Suppressor macrophage treated with lipopolysaccharide for 1 hour (primary cell): ENCODE measurements at places on chromosomes 1 and 21.

DNA sequence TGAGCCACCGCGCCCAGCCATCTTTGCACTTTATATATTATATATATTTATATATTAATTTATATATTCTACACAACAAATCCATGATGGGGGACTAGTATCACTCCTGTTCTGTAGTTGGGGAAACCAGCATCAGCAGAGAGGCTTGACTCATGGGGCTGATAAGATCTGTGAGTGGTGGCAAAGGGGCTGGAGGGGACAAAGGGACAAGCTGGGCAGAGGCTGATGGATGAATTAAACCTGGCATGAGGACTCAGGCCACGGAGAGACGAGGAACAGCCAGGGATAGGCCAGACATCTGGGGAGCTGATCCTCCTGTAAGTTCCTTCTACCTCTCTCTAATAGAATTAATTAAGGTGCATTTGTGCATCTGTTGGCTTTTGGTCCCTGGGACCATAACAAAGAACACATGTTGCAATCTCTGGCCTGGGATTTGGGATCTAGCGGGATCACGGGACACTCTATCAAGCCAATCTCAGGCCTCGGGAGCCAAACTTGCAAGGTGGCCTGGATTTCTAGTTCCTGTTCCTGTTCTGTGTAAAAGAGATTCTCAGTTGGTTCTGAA lies 7.6 kb downstream of the CNR2 start:
- DNase-seq = no peak

DNA sequence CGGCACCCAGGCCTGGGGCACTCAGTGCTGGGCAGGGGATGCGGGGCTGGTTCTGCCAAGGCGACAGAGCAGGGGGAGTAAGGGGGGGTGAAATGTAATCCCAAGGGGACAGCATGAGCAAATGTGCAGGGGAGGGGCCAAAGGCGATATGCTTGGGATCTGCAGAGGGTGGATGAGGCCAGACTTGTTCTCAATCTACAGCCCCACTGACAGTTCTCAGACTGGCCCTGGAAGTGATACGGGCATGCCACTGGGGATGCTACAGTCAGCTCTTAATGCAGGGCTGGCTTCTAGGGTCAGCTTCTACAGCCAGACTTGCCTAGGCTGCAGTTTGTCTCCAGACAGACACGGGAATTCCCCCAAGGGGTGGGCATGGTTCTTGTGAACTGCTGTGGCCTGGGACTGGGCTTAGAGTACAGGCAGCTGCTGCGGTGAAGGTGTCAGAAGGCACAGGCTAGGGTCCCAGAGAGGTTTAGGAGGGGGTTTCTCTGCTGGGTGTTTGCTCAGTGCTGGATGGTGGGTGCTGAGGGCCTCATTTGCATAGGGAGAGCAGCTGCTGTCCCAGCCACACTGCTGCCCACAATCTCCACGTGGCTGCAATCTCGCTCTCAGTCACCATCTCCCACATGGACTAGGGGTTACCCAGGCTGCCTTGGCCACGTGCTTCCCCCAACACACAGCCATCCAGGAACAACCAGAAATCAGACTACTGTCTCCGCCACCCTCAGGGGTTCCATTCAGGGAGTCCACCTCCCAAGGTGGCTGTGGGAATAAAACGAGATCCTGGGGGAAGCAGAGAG lies 190.1 kb downstream of the HIVEP3 start:
- peak; percentile 92 for DNase-seq

- peak; percentile 88 for DNase-seq
These were observed 3.4 kb upstream of the PLEKHM2 start for GRCh38 chr1:15680561-15681348.

- DNase-seq = peak; percentile 19
These were observed 14.0 kb downstream of the PKNOX1 start for GRCh38 chr21:42988236-42988965.

DNA sequence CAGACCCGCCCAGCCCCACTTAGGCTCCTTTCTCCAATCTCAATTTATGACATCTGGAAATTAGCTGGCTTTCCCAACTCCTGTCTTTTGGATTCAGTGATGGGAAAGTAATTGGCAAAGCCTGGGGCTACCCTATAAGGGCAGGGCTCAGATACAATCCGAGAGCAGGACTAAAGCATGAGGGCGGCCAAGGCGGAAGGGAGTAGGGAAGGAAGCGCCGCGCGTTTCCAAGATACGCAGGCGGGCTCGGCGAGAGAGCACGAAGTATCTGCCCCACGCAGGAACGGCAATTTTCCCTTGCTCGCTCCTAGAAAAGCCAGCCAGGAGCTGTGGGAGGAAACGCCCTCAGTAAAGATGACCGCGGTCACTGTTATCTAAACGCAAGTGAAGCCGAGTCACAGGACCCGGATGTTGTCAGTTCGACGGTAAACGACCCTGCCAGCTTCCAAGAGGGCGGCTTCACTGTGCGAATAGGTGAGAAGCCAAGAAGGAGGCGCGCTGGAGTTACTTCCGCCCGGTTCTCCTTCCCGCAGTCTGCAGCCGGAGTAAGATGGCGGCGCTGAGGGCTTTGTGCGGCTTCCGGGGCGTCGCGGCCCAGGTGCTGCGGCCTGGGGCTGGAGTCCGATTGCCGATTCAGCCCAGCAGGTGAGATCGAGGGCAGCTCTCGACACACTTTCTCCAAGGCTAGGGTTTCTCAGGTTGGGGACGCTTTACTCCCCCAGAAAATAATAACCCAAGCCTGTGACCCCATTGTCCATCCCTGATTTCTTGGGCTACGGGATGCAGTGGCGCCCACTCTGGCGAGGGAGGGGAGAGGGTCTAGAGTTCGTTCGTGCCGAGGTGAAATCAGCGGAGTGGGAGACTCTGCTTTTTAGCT lies at the start of gene NDUFS2:
Gene NDUFS2, plus strand, starts transcription at position 532 of the 877 bp plus-strand sequence. Its CDS starts 19 bp downstream, at position 551.
- peak; percentile 97 for DNase-seq

DNA sequence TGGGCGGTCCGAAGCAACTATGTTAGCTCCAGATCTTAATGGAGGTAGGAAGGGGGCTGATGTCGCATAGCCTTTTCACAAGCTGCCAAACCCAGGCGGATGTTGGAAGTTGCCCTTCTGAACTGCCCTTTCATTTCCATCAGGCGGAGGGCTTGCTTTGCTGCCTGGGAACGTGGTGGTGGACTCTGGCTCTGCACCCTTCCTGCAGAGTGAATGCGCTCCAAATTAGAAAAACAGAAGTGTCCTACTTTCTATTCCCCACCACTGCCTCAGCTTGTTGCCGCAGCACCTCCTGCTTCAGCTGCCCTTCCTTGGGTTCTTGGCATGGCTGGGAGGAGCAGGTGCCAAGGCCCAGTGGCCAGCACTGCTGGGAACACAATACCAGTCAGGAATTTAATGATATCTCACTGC lies 60.6 kb downstream of the AK4 start:
- peak; percentile 28 for DNase-seq

DNA sequence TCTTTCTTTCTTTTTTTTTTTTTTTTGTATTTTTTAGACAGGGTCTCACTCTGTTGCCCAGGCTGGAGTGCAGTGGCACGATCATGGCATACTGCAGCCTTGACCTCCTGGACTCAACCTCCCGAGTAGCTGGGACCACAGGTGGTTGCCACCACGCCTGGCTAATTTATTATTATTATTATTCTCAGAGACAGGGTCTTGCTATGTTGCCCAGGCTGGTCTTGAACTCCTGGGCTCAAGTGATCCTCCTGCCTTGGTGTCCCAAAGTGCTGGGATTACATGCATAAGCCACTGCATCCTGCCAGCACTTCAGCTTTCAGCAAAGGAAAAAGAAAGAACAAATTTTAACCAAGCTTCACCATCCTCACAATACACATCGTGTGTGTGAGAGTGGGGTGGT lies 97.9 kb upstream of the SERBP1 start:
- no peak for DNase-seq

GRCh38 chr1:150765296-150765976 lies at the start of gene CTSS:
Gene CTSS, minus strand, starts transcription at chr1:150765778. Its CDS starts 1,015 bp downstream, at chr1:150764763.
- DNase-seq = peak; percentile 79

DNA sequence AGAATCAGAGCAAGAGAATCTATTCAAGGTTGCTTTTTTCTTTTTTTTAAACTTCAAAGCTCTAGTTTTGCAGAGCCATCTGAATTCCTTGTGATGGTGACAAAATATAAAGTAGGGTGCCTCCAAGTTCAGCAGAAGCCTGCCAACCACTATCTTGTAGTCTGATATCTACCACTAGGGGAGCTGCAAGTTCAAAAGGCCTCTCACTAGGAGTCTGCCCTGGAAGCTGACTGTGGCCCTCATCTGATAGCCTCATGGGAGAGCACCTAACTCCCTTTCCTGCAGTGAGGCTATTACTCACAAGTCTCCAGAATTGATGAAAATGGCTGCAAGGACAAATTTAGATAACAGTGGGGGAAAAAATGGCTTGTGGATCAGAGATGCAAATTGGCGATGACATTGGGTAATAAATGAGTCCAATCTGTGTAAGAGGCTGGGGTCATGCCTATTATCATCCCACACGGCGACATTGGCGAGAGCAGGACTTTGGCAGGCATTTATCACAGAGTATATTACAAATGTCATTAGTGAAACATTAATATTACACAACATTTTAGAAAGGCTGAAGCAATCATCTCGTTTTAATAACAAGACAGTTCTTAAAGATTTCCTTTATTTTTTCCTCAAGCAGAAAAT lies 10.7 kb upstream of the ZP4 start:
- DNase-seq = peak; percentile 28

DNA sequence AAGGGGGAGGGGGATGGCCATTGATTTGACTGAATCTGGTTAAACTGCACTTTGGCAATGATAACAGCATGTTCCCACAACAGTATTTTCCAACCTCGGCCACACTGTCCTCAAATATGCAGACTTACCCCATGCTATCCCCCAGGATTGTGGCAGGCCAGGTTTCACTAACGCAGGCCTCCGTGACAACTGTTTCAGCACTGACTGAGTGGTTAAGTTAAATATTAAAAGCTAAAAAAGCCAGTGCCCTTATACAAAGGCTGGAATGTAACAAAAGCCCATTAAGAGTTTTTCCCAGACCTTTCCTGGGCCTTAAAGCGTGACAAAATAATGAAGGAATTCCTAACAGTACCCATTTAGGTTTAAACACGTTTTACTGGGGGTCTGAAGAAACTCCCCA lies 202.9 kb downstream of the USP25 start:
- no peak for DNase-seq

DNA sequence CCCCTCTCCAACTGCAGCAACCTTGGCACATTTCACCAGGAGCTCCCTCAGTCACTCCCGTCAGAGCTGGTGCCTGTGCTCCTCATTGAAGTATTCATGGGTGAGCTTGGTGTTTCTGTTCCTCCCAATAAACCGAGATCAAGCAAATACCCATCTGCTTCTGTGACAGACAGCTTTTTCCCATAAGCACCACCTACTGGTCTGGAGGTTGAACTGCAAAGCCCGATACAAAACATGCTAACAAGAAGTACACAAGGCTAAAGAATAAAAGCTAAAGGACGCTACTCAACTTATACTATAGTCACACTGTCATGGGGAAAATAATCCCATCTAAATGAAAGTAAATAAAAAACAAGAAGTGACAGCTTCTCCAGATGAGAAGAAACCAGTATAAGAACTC lies 111.9 kb upstream of the C21orf91 start:
- peak; percentile 6 for DNase-seq

DNA sequence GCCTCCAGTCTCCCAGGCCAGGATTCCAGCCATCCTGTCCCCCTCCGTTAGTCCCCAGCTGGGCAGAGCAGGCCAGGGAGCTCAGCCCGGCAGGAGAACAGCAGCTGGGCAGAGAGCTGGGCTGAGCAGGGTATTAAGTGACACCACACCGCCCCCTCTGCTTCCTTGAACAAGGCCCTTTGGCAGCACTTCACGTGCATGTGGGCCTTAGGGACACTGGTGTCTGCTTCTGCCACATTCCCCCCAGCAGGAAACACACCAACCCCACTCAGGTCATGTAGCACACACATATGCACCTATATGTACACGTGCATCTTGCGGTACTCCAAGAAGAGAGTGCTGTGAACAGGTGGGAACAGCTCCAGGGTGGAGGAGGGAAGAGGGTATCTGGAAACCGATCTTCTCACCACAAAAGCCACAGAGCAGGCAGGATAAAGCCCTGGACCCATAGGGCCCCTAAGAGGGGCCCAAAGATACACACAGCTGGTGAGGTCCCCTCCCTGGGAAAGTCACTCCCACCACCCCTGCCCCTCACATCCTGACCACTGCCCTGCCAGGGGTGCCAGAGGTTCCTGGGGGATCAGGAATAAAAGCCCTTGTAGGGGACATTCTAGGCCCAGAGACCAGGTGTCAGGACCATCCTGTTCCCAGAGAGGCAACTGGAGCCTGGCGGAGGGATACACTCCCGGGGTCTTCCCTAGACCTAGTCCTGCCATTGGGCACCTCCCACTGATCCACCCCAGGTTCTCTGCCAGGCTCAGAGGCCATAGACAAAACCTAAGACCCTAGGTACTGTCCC lies 4.5 kb downstream of the EPHA2 start:
- DNase-seq = no peak

DNA sequence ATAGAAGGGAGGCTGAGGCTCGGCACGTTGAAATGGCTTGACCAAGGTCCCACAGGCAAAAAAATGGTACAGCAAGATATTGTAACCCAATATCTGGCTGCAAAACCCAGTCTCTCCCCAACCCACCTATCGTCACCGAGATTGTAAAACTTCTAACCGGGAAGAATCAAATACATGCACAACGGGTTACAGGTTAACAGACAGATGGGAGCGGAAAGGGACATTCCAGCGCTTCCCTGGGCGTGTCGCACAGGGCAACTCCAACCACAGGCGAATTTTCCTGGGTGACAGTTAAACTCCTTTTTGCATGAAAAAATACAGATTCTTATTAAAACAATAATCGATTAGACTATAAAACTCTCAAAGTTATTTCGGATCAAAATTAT lies 31.8 kb upstream of the JUN start:
- DNase-seq = peak; percentile 53

DNA sequence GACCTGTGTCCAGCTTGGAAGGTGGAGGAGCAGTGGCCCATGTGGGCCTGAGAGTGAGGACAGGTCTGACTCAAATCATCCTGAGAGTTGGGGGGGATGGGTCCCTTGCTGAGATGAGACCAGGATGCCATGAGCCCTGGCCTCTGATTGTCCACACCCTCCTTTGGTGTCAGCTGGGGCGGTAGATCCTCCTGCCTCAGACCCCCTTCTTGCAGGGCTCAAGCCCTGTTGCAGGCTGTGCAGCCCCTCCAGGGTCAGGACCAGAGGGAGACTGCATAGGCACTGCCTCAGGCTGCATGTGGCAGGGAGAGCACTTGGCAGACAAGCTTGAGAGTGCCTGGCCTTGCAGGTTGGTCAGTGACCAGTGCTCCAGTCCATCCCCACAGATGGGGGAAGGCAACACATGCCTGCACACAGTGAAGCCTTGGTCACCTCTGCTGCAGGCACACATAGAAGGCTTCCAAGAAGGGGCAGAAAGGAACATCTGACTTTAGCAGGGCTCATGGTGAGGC lies 82.2 kb upstream of the ACTRT2 start:
- no peak for DNase-seq

DNA sequence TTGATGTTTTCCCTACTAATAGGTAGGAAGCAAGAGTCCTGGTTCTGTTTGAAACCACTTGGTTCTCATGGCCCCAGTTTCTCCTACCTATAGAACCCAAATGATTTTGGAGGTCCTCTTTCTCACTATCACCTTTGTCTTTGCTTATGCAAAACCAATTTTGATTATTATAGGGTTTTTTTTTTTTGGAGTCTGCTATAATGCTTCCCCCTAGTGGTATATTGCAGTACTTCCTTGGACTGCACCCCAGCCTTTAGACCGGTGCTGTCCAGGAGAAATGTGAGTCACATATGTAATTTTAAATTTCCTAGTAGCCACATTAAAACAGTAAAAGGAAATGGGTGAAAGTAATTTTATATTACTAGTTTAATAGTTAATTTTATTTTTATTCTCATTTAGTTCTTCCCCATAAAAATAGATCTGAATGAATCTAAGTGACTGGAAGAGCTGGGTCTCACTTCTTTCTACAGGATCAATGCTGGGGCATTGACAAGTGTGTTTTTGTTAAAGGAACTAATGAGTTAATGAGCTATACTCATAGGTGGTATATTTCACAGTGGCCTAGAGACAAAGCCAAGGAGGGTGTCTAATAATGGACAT lies 10.6 kb downstream of the FCMR start:
- peak; percentile 78 for DNase-seq
